Stimulated activated CD8-positive, alpha-beta memory T cell treated with anti-CD3 and anti-CD28 coated beads, Interleukin-7, amount 100 ng/mL, for 1 hour (primary cell): ENCODE measurements at places on chromosomes 11 and 22.

- DNase-seq: no peak
Observed at GRCh38 chr11:78099666-78100065, 20.0 kb upstream of the NDUFC2 start.

GRCh38 chr11:70074746-70075145, 3.4 kb upstream of the ANO1 start:
- no peak for DNase-seq

- DNase-seq: no peak
Observed at GRCh38 chr11:118984825-118985224, 13.1 kb upstream of the CENATAC start.

DNA sequence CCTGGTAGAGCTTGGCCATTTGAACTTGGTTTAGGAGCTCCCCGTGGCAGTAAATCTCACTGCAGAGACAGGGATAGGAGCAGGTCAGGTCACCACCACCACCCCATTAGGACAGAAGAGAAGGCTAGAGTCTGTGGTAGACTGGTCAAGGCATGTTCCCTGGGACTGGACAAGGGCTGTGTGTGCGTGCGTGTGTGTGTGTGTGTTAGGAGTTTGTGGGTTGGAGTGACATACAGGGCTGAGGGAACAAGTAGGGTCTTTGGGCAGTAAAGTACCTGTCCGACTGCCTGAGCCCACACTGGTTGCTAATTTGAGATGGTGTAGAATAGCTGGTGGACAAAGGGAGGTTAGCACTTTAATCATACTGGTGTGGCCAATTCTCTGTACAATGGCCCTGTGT, 16.1 kb downstream of the TREH start:
- DNase-seq: no peak

GRCh38 chr11:116144387-116144958, 628.3 kb downstream of the BUD13 start:
- no peak for DNase-seq

DNA sequence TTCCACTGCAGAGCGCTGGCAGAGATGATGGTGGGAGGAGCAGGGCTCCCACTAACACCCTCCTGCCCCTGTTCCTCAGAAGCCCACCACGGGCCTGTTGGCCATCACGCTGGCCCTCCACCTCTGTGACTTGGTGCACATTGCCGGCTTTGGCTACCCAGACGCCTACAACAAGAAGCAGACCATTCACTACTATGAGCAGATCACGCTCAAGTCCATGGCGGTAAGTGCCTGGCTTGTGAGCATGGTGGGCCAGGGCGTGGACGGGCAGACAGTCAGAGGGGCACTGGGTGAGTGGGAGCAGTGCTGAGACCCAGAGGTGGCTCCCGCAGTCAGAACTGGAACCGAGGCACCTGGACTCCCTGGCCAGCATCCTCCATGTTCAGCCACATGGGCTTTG, 57.9 kb downstream of the ST3GAL4 start:
- DNase-seq: no peak

- DNase-seq: peak; percentile 14
Observed at GRCh38 chr22:22855617-22856308, 31.9 kb upstream of the IGLL5 start.

DNA sequence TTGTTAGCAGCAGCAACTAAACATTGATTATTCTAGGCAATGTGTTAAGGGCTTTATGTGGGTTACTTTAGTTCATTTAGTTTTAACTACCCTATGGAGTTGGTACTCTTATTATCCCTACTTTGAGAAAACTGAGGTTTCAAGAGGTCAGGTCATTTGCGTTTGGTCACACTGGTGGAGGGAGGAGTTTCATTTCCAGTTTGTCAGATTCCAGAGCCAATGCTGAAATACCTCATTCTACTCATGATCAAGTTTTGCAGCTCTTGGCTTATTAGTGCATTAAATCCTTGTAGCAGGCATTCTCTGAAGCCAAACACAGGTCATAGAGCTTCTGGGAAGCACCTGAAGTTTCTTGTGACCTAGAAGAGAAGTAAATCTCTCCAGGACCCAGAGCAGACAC, 24.1 kb upstream of the POGLUT3 start:
- no peak for DNase-seq

- DNase-seq: no peak
Observed at GRCh38 chr11:110858547-110858921, 146.3 kb upstream of the ARHGAP20 start.

DNA sequence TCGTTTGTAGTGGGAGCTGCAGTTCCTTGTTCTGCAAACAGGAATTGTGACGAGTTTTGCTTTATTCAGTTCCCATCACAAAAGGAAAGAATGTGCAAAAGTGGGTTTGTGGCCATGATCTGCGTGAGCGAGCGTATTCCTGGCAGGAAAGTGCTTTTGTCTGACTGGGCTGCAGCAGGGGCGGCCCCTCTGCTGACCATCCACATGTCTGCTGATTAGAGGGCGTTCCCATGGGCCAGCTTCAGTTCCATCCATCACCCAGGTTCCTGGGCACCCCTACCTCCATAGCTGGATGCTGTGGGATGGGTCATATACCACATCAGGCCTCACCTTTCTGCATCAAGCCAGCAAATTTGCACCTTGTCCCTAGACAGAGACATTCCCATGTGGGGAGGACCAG, 28.9 kb upstream of the GAL start:
- no peak for DNase-seq

DNA sequence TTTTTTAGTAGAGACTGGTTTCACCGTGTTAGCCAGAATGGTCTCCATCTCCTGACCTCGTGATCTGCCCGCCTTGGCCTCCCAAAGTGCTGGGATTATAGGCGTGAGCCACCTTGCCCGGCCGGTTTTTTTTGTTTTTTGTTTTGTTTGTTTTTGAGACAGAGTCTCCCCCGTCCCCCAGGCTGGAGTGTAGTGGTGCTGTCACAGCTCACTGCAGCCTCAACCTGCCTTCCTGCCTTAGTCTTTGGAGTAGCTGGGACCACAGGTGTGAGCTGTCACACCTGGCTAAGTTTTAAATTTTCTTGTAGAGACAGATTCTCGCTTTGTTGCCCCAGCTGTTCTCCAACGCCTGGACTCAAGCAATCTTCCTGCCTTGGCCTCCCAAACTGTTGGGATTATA, 3.2 kb downstream of the PPIL2 start:
- DNase-seq: no peak

DNA sequence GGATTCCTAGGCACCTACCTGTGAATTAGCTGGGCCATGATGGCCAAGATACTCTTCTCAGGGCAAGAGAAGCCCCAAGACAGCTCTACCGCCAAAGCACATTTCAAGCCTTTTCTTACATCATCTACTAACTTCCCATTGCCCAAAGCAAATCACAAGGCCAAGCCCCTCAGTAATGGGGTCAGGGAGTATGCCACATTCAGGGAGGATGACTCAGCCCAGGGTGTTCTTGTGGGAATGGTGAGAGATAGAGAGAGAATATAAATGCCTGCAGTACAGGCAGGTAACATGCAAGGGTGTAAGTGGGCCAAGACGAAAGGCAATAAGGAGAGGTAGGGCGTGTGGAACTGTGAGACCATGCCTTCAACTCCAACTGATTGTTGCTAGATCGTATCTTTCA, 162.5 kb upstream of the ISX start:
- no peak for DNase-seq

DNA sequence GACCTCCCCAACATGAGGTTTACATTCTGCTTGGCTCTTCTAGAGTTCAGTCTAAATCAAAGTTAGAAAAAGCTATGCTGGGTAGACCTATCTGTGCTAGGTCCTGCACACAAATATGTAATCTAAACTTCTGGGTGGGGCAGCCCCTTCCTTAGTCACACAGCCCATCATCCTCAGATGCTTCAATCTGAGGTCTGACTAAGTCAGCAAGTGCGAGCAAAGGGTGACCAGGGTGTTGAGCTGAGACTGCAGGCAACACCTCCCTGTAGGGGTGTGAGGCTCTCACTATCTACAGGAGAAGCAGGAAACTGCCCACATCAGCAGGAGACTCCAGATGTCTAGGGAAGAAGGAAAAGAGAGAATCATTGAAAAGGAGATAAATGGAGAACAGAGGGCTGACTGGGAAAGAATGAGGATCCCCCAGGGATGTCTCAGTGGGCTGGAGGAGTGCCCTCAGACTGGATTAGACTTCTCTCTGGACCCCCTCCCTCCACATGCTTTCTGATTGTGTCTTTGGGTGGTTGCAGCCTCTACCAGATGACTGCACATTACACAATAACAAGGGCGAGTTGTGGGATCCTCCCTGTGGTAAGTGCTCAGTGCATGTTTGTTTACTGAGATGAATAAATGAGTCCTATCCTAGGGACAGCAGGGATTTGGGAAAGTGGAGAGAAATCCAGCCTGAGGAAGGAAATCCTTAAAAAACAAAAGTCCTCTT, 266.2 kb upstream of the PLET1 start:
- peak; percentile 5 for DNase-seq

GRCh38 chr11:5922749-5923426, 19.2 kb upstream of the OR56A3 start:
- no peak for DNase-seq
